Renal pelvis (tissue), 12 donors: ENCODE measurements at places on chromosomes 6 and 20. TPM values are rescaled to one million over a fixed set of nuclear protein-coding genes. Genes with fewer than 3 reads are reported as not detected.

DNA sequence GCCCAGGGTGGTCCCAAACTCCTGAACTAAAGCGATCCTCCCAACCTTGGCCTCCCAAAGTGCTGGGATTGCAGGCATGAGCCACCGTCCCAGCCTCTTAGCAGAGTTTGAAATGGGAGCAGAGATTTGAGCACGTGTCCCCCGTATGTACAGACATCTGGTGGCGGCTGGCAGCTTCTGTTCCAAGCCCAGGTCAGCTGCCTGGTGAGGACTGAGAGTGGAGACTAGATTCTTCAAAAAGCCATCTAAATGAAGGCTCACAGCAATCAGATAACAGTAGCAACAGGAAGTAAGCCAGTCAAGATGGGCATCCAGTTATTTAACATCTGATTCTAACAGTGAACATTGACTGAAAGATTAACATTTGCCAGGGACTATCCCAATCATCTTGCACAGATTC is 128.1 kb upstream of the AKAP12 start:
- no peak for DNase-seq

The ITPR3 gene
- 9.1 TPM for polyA plus RNA-seq

The MCCD1 gene
- 24.1 TPM for polyA plus RNA-seq

The EYS gene
- 0.82 TPM for polyA plus RNA-seq

- DNase-seq, result no peak
These were observed 31.4 kb downstream of the RPP40 start for GRCh38 chr6:4972438-4972837.

The CFB gene
- polyA plus RNA-seq, result 6.5 TPM

DNA sequence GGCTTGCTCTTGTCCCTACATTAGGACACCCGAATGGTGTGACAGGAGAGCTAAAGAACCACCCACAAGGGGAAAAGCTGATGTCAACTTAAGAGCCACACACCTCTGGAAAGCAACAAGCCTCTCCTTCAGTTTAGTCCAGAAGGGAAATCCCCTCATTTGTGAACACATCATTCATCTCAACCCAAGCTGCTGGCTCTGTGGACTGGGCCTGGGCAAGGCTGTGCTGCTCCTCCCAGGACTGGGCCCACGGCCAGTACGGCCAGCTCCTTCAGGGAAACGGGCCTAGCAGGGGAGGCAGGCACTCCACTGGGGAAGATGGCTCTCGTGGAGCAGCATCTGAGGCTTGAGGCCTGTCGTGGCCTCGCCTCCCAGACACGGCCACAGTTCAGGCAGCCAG is 12.8 kb upstream of the SLC4A11 start:
- DNase-seq, result no peak

- DNase-seq, result no peak
These were observed 68.3 kb downstream of the ANKRD6 start for GRCh38 chr6:89501222-89501621.
